ENCODE measurements at places on chromosomes 5 and 9.

DNA sequence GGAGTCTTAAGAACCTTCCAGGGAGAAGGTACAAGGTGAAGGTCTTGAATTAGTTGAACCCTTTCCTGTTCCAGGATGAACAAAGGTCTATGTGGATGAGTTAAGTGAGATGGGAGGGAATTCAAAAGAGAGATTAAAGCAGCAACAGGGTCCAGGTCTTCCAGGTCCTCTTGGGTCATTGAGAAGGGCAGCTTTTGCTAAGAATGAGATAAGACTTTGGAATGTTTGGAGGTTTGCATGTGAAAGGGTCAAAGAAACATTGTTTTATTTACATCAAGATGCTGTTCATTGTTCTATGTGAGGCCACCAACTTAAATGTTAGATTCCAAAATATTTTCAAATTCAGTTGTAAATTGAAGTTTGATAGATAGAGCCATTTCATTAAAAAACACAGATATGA, 463.9 kb downstream of the ANXA1 start:
- no peak for DNase-seq

DNA sequence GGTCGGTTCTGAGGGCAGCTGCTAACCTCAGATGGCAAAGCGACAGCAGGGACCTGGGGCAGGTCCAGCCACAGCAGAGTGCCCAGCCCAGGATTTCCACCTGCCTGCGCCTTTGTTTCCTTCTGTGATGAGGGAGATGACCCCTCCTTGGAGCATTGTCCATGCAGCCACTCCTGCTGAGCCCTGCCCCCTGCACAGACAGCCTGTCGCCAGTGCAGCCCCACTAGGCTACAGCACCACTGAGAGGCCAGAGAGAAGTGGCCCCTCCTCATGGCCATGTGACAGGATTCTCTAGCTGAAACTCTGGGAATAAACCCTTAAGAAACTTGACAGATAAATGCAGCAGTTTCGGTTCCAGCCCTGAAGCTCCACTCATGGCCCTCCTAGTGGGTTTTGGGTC, 10.5 kb upstream of the MRNIP start:
- DNase-seq = no peak

- no peak for DNase-seq
Observed at GRCh38 chr5:171931163-171931562, 75.3 kb downstream of the FBXW11 start.

- DNase-seq = no peak
Observed at GRCh38 chr5:33072296-33072695, 361.2 kb downstream of the NPR3 start.

GRCh38 chr9:113609562-113610318, 146.2 kb downstream of the RGS3 start:
- no peak for DNase-seq

GRCh38 chr5:82374637-82375036, 96.5 kb upstream of the RPS23 start:
- no peak for DNase-seq

DNA sequence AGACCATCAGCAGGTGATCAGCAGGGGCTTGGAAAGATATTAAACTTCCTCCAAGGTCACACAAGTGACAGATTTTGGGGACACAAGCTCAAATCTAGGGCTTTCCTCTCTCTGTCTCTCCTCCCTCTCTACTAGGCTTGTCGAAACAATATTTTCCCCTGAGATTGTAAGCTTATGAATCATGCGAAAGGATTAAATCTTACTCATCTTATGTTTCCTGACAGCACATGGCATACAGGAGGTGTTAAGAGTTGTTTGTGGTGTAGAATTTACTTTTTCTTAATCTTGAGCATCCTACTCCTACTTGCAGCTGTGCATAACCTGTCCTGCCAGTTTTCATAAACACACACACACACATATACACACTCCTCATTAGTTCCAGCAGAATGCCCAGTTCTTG, 186.3 kb downstream of the MARCHF11 start:
- DNase-seq = no peak

DNA sequence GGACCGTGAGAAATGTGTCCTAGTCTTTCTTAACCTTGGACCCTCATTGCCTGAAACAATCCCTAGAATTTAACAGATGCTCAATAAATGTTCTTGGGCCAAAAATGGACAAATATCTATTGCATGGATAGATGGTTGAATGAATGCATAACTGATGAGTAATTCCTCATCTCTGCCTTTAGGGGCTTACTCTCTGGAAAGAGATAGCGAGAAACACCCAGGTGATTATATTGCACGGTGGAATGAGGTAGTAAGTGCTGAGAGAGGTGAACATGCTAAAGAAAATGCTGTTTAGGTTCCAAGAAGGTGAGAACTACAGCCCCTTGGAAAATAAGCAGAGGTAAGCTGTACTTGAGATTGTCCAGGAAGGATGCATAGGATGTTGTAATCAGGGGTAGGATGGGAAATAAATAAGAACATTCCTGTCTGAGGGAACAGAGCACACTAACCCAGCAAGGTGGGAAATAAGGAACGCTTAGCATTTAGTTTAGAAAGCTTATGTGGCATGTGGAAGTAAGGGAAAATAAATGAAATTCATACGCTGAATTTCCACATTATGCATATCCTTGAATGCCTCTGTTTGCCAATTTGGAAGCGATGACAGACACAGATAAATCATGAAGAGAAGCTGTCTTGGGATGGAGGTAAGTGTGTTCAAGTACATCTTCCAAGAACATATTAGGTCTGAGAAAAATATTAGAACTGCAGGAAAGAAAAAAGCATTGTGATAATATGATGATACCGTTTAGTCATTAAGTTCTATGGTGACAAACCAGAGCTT, 426.6 kb downstream of the ARHGEF28 start:
- DNase-seq = no peak

DNA sequence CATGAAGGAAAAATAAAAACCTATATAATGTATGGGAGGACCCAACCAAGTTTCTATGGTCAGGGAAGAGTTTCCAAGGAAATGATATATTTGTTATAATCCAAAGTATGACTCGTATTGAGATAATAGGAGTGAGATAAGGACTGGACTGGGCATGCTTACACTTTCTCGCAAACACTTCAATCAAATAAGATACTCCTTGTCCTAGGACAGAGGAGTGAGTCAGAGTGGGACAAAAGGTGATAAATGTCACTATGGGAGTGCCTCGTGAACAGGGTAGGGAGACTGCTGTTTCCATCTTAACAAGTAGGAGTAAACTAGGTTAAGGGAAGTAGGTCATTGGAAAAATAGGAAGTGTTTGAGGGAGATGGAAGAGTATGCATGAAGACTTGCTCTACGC, 47.2 kb downstream of the MACIR start:
- no peak for DNase-seq

GRCh38 chr9:18542837-18543405, 69.0 kb downstream of the ADAMTSL1 start:
- no peak for DNase-seq

DNA sequence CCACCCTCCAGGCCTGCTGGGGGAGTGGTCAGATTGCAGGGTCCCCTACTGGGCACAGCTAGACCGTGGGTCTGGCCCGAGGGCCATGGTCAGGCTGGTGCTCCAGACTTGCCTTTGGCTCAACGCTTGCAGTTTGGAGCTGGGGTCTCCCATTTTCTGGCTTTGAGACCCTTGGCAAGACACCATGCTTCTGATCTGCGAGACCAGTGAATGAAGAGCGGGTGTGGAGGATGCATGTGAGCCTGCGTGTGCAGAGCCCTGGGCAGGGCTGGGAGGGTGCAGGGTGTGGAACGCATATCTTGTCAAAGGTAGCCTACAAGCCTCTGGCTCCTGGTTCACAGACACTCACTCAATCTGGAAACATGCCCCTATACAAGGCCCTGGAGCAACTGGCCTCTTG, 6.1 kb upstream of the MRNIP start:
- DNase-seq = no peak

DNA sequence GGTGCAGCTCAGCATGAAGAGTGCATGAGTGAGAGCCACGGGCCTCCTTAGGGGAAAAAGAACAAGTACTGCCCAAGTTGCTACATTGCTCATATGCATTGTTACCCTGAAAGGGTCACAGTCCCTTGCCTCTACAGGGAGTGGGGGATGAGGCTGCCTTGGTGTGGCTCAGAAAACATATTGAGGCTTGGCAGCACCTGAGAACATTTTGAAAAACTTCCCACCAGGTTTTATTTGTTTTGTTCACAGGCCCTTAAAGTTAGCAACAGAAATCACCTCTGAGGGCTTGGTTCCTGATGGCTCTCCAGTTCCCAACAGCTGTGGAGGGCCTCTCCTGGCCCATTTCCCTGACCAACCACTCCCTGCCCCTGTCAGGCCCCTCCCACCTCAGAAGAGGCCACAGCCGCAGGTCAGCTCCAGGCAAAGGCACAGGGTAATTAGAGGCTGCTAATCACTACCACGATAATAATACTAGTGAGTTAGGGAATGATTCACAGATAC, 90.7 kb upstream of the ADRA1B start:
- DNase-seq = no peak

DNA sequence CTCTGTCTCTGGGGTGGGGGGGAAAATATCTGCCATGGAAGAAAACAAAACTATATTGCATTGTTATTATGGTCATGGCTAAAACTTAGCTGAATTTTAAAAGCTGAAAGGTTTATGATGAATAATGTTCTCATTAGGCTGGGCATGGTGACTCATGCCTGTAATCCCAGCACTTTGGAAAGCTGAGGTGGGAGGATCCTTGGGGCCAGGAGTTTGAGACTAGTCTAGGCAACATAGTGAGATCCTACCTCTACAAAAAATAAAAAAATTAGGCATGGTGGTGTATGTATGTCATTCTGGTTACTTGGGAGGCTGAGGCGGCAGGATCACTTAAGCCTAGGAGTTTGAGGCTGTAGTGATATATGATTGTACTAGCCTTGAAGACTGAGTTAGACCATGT, 44.5 kb downstream of the IPO11 start:
- DNase-seq = no peak

DNA sequence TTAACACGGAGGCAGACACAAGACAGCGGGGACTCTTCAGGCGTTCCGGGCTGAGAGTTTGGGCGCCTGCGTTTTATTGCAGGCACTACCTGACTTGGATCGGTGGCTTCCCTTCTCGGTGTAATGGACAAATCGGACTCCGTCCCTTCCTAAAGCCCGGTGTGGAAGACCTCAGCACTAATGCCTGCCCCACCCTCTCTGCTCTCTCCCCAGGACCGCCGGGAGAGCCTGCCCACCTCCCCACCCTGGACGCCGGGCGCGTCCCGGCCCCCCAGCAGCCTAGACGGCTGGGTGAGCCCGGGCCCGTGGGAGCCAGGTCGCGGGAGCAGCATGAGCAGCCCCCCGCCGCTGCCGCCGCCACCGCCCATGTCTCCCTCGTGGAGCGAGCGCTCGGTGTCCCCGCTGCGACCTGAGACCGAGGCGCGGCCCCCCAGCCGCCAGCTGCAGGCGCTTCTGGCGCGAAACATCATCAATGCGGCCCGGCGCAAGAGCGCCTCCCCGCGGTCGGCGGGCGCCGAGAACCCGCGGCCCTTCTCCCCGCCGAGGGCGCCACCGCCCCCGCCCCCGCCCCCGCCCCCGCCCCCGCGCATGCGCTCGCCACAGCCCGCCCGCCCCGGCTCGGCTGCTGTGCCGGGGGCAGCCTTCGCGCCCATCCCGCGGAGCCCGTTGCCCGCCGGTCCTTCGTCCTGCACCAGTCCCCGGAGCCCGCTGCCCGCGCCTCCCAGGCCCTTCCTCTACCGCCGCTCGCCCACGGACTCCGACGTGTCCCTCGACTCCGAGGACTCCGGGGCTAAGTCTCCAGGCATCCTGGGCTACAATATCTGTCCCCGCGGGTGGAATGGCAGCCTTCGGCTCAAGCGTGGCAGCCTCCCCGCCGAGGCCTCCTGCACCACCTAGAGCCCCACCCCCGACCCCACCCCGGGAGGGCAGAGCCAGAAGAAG, 4.6 kb upstream of the MYOZ3 start:
- peak; percentile 80 for DNase-seq

- peak; percentile 39 for DNase-seq
Observed at GRCh38 chr9:14992081-14992480, 81.9 kb upstream of the FREM1 start.

GRCh38 chr9:113012492-113012891, 500 bp upstream of the ZNF883 start:
- no peak for DNase-seq

DNA sequence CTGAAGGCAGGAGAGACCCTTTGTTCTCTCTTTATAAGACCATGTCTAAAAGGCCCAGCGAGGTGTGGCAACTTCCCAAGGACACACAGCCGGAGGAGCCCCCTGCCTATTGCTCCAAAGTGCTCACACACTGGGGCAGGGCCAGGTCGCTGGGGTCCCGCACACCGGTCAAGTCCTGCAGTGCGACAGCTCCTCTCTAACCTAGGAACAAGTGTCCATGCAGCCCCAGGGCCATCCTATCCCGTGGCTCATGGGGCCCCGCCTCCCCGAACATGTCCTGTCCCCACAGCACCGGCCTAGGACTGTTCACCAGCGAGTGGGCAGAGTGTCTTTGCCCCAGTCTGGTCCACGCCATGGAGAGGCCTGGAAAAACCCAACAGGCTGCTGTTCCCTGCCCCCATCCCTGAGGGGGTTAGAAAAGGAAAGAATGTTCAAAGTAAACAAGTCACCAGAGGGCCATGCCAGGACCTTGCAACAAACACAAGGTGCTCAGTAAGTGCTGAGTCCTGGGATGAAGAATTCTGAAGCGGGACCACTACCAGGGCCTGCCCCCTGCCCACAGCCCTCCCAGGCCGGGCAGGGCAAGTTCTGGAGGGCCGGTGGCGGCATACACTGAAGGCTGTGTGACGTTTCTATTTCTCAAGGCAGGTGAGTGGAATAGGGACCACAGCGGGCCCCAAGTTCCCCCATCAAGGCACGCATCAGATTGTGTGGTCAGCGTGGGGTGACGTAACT, 938 bp downstream of the NINJ1 start:
- DNase-seq = peak; percentile 60
